T-helper 17 cell (primary cell): ENCODE measurements at places on chromosomes 13 and 19.

DNA sequence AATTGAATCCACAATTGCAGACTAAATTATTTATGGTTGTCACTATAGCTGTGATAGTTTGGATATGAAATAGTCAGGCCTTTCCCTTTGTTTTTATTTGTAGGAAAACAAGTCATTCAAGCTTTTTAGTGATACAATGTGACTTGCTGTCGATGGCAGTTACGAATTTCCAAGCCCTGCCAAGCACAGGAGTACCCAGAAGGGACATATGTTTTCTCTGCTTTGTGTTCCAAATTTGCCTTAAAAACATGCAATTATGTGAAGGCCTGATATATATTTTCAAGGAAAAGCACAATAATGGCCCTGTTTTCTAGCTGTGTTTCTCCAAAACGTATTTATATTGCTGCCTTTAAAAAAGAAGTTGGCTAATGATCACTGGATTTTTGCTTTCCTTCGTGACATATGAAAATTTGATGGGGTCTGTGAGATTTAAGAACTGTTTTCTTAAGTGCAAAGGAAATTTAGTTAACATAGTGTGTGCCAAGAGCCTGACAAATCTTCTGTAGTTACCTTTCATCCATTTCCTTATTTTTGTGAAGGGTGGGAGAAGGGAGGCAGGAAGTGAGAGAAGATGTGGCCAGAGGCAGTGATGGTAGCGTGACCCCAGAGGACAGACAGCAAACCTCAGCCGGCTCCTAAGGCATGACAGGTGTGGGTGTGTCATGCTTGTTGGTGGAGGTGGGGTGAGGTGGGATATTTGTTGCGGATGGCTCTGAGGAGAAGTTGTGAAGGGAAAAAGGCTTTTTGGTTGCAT is 79.6 kb downstream of the TEX26 start:
- DNase-seq: no peak

GRCh38 chr19:52592301-52592700 is 22.2 kb downstream of the ZNF701 start:
- DNase-seq: no peak

DNA sequence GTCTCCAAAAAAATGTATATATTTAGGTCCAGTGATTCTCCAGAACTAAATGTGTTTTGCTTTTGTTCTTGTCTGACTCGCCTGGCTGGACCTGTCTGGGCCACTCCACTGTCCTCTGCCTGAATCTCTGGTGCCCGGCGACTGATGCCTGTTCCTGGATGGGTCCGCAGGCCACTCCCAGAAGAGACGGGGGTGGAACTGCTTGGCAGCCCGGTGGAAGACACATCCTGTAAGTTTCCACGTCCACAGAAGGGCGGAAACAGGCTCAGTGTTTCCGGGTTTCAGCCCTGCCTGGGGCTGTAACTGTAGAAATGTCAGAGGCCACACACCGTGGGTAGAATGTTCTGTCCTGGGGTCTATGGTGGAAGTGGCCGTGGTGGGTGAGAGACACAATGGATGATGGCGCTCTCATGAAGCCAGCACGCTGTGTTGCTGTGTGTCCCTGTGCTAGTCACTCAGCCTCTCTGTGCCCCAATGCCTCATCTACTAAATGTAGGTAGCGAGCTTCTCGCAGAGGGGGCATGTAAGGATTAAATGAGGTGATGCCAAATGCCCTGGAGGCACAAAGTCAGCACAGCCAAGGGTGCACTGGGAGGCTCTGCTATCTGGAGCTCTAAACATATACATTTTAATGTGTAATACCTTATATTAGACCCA is 22.0 kb downstream of the ATCAY start:
- DNase-seq: no peak

GRCh38 chr13:97339019-97339987 is 94.7 kb upstream of the RAP2A start:
- DNase-seq: no peak

- no peak for DNase-seq
Observed at GRCh38 chr13:32208860-32209259, 106.3 kb downstream of the ZAR1L start.

DNA sequence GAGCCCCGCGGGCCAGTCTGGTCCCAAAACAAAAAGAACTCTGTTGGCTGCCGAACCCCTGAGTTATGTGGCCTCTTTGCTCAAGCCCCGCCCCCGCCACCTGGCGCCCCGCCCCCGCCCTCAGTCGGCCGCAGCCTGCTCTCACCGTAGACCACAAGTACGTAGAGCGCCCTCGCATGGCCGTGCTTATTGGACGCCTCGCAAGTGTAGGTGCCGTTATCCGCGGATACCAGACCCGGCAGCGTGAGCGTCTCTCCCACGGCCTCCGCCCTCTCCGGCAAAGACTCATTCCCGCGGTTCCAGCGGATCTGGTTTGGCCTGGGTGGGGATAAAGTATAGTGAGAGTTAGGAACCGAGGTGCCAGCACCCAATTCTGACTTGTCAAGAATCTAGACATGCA is 5.5 kb upstream of the ZNF428 start:
- peak; percentile 87 for DNase-seq

- DNase-seq: no peak
Observed at GRCh38 chr19:4374498-4375163, 25.7 kb downstream of the SH3GL1 start.

GRCh38 chr19:47417746-47418691 is 1.3 kb downstream of the MEIS3 start:
- no peak for DNase-seq

DNA sequence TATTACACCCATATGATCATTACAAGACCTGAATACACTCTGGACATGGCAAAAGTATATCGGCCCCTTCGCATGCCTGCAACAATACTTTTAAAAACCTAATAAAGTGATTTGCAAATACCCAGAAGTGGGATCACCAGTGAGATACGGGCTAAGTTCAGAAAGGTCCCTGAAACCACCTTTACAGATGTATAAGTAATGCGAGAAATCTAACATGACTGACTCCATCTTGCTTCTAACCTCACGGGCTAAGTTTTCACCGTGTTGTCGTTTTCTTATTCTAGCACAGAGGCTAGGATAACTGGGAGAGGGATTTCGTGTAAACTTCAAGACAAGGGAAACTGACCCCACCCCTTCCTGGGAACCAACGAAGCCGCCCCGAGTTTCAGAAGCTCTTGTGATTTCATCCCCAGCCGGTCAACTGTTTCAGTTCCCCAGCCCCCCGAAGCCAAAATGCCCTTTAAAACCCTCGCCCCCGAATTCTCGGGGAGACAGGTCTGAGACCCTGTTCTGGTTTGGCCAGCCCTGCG is 703 bp downstream of the NEK3 start:
- no peak for DNase-seq

DNA sequence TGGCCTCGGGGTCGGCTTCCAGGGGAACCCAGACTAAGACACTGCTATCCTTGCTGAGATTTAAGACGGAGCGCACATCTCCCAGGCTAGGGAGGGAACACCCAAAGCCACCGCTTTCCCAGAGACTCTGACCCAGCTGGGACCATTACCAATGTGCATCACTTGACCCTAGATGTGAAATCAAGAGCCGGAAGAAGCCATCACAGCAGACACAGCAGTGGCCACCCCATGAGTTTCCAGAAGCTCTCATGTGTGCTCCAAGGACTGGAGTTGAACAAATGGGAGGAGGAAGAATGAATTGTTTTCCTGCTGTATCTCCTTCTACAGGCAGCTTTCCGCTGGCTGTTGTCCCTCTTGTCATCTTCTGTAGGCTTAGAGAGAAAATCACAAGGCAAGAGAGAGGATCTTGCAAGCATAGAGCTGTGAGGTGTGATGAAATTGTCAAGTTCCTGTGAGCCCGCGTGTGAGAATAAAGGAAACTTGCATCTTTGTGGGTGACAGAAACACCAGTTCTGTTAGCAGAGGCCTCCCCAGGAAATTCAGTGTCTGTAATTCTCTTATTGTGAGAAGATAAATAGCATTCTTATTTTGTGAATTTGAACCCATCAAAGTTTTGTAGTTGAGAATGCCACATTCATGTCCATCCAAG is 711.8 kb downstream of the UQCRFS1 start:
- no peak for DNase-seq

GRCh38 chr13:101447852-101448251 is 4.6 kb upstream of the ITGBL1 start:
- DNase-seq: no peak

DNA sequence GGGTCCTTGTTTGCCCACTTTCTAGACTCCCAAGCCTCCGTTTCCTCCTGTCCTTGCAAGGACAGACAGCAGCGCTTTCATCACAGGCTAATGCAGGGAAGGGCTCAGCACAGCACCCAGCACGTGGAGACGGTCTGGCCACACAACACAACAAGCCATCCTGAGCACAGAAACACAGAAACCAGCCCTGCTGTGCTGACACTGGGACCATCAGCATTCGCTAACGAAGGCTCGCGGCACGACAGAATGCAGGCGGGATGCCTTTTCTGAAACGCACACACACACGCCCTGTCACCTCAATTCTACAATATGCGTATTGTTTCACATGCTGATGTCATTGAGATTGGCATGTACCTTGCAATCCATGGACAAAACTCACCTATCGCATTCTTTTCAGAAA is 12.9 kb downstream of the AKT2 start:
- DNase-seq: no peak

- no peak for DNase-seq
Observed at GRCh38 chr13:30159446-30159839, 147.9 kb downstream of the KATNAL1 start.

GRCh38 chr13:30978981-30979956 is 46.8 kb downstream of the TEX26 start:
- DNase-seq: peak; percentile 21

DNA sequence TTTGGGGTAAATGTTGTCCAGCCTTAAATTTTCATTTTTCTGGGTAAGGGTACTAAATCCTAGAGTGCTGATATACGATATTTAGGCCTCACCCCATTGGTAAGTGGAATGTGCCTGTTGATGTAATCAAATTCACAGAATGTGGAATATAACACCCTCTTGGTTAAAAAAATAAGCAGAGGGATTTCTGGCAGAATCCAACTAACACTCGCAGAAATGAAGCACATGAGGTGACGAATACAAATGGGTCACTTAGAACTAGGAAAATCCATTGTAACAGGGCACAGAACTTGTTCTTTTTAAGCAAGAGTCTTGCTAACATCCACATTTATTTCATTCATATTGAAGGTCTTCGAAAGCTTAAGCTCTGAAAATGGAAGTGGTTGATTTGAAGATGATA is 320.3 kb downstream of the SHISA2 start:
- no peak for DNase-seq

DNA sequence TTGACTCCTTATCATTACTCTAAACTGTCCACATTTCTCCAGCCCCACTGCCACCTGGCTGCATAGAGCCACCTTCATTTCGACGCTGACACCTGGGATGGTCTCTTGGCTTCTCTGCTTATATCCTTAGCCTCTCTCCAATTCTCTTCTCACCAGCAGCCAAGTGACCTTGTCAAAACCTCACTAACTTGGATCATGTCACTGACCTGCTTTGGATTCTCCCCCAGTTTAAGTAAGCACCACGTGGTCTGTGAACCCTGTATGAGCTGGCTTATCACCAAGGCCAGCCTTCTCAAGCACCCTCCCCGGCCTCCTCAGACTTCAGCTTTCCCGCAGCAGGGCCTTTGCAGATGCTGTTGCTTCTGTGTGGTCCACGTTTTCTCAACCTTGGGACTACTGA is 12.3 kb upstream of the GGACT start:
- DNase-seq: no peak

- DNase-seq: no peak
Observed at GRCh38 chr13:109345433-109345941, 440.9 kb downstream of the IRS2 start.

GRCh38 chr13:31073859-31074718 is 87.6 kb downstream of the HSPH1 start:
- no peak for DNase-seq

DNA sequence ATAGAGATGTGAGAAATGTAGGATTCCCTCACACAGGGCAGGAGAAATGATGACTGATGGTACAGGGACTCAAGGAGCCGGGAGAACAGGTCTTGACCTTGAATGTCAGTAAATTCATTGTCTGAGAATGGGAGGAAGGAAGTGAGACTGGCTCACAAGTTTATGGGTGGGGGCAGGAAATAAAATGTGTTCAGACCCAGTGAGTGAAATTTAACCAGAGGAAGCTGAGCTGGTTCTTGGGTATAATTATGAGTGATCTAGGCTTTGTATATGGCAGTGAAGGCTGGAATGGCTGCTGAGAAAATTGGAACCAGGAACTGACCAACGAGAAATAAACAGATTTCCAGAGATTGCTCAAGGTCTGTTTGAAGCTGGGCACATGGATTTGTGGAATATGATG is 6.3 kb upstream of the IGSF23 start:
- no peak for DNase-seq

GRCh38 chr13:21637296-21637695 is 33.3 kb upstream of the MICU2 start:
- no peak for DNase-seq

DNA sequence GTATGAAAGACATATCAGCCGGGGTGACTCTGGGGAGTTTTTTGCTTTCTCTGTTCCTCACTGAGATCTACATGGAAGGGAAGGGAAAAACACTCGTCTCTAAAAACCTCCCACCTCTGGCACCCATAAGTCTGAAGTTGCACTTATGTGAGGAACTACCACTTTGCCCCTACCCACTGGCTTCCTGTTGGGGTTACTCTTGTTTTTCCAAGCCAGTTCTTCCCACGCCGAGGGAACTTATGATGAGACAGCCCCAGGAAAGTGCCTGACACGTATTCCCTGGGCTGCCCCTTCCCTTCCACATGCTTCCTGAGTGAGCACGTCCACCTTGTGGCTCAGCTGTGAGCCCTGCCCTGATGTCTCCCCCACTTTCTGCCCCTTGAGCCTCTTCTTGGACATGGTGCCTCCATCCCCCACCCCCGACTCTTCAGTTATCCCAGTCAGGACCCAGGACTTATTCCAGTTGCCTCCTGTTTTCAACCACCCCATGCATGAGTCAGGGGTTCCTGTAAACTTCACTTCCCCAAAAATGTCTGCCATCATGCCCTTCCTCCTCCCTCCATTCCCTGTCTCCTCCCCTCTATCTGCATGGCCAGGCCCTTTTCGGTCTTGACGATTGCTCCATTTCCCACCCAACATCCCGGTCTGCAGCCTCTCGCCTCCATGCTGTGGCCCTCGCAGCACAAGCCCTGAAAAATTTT is 5.1 kb upstream of the SIGLEC7 start:
- no peak for DNase-seq

GRCh38 chr13:33079960-33080359 is 63.7 kb downstream of the KL start:
- no peak for DNase-seq

GRCh38 chr13:41645331-41645730 is 188.0 kb downstream of the RGCC start:
- no peak for DNase-seq

- no peak for DNase-seq
Observed at GRCh38 chr13:112973577-112973951, 4.5 kb downstream of the MCF2L start.

DNA sequence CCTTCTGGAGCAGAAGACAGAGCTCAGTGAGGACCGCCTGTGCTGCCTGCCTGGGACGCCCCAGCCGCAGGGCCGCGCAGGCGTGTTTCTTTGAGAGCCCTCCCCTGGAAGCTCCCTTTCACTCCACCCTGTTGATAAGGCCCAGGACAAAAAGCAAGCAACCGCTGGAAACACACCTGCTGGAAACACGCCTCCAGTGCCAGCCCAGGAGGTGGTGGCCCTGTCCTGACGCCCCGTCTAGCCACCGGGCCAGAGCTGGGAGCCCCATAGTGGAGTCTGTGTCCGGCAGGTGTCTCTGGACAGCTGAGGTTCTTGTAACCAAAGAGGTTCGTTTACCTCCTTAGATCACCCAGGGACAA is 173.8 kb downstream of the KATNAL1 start:
- DNase-seq: no peak
